ENCODE measurements at places on chromosomes 7 and 10.

DNA sequence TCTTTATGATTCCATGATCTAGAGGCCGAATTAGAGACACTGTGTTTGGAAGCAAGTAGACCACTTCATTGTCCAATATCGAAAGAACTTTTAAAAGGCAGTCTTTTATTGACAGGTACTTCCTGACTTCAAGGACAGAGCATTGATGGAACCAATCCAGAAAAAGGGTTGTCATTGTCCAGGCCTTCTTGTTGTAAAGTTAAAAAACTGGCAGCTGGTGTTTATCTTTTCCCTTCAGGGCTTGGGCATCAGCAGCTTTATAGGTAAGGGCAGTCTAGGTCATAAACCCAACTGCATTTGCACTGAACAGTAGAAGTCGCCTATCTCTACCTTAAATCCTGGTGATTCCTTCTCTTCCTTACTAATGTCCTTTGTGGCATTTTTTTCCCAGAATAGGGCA is 95.6 kb downstream of the ST7 start:
- DNase-seq: no peak

- no peak for DNase-seq
Measured at GRCh38 chr7:20330928-20331909, 519 bp downstream of the ITGB8 start.

DNA sequence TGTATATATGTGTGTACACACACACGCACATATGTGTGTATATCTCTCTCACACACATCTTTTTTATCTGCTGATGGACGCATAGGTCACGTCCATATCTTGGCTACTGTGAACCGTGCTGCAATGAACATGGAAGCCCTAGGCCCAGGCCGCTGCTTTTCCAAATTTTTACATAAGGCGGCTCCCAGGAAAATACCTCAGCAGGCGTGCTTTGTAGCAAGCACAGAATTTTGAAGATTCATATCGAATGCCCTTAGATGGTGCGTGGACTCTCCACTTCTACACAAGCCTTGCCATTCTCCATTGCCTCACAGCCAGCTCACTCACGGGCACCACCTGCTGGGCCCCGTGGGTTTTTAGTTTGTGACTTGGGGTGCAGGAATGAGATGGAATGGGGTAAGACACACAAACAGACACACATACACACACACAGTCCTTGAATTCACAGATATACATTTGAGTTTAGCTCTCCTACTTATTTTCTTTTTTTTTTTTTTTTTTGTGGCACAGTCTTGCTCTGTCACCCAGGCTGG is 57.9 kb upstream of the RNF32 start:
- DNase-seq: no peak

DNA sequence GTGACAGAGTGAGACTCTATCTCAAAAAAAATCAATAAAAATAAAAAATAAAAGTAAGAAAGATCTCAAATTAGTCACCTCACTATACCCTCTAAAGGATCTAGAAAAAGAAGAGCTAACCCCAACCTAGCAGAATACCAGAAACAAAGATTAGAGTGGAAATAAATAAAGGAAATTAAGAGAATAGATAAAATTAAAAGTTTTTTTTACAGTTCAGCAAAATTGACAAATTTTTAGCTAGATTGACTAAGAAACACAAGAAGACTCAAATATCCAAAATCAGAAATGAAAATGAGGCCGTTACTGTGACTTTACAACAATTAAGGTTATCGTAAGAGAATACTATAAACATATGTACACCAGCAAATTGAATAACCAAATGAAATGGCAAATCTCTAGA is 29.1 kb downstream of the KCTD7 start:
- DNase-seq: no peak

GRCh38 chr7:36306222-36306621 is 83.4 kb upstream of the ANLN start:
- no peak for DNase-seq

DNA sequence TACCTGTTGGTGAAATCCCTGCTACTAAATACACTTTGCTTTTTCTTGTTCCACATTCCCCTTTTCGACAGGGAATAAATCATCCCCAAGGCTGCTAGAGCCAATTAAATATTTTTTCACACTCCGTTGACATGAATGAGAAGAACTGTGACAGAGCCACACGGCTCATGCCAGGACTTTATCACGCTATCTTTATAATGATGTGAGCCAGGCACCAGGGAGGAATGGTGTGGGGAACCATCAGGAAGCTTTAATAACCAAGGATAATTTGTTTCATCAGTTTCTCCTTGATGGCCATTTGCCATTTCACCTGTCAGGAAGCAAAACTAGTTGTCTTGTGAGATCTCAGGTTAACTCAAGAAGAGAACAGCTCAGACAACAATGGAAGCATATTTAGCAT is 193.0 kb upstream of the C7orf33 start:
- DNase-seq: no peak
